Cardiac septum (tissue), 1 donor: ENCODE measurements at places on chromosomes 5 and 9. TPM values are rescaled to one million over a fixed set of nuclear protein-coding genes. Genes with fewer than 3 reads are reported as not detected.

FER gene
- 20.0 TPM for total RNA-seq

CRHBP gene
- 3.1 TPM for total RNA-seq

GDNF gene
- 0.30 TPM for total RNA-seq

C5orf58 gene
- not detected for total RNA-seq

PNPLA7 gene
- 8.1 TPM for total RNA-seq

S1PR3 gene
- total RNA-seq: 9.9 TPM

SHC3 gene
- 0.16 TPM for total RNA-seq

IL31RA gene
- total RNA-seq: 1.3 TPM

SURF1 gene
- total RNA-seq: 58.7 TPM

THOC3 gene
- 11.0 TPM for total RNA-seq

WWC1 gene
- total RNA-seq: 0.51 TPM

SIL1 gene
- total RNA-seq: 43.1 TPM

HSPB3 gene
- total RNA-seq: 210 TPM

NKD2 gene
- 3.6 TPM for total RNA-seq

LCN1 gene
- total RNA-seq: not detected

GPR150 gene
- total RNA-seq: not detected

MELK gene
- total RNA-seq: 0.13 TPM

SPATA31C1 gene
- total RNA-seq: not detected

NUTM2G gene
- total RNA-seq: not detected

PTGS1 gene
- total RNA-seq: 2.9 TPM

PRR16 gene
- 18.1 TPM for total RNA-seq

OMD gene
- 6.5 TPM for total RNA-seq

IL9 gene
- total RNA-seq: not detected

LCN6 gene
- total RNA-seq: 4.5 TPM

FSTL4 gene
- not detected for total RNA-seq

C9orf43 gene
- total RNA-seq: 0.16 TPM

DMRT3 gene
- total RNA-seq: 0.16 TPM
